A549 treated with GW870086 at 1 μM for 4 hours (cell line): ENCODE measurements at places on chromosomes 1 and 21. TPM values are rescaled to one million over a fixed set of nuclear protein-coding genes. Genes with fewer than 3 reads are reported as not detected.

Gene KPRP
- total RNA-seq, result 0.07 TPM in 1 of 5 replicates, not detected in the others

Gene STRIP1
- 10.8 to 14.4 TPM (median 12.4 TPM) in 5 replicates for total RNA-seq

Gene HSPA6
- total RNA-seq, result 1.5 to 7.5 TPM (median 2.0 TPM) in 5 replicates

Gene MEX3A
- total RNA-seq, result 0.98 to 2.3 TPM (median 1.8 TPM) in 5 replicates

Gene MSH4
- total RNA-seq, result not detected in 5 replicates
